ENCODE measurements at places on chromosomes 4 and X. TPM values are rescaled to one million over a fixed set of nuclear protein-coding genes. Genes with fewer than 3 reads are reported as not detected.
A peak's percentile ranks its signal among the peaks of the same experiment; 100 is the strongest.

Gene UGT2A1
- total RNA-seq, result not detected

Gene FAM47C
- total RNA-seq, result not detected

Gene KLHL15
- 7.4 TPM for total RNA-seq

Gene P2RY8
- not detected for total RNA-seq

Gene ZBTB33
- 16.5 TPM for total RNA-seq

Gene ZNF630
- 2.7 TPM for total RNA-seq

Gene GAGE2A
- not detected for total RNA-seq

Gene PCDH10
- not detected for total RNA-seq

Gene STOX2
- total RNA-seq, result 2.1 TPM

- DNase-seq, result no peak
- H3K4me3 ChIP-seq, result no peak overlapping the region
- no peaks in the 10 kb centered on the region for H3K27me3 ChIP-seq
- no peak overlapping the region for H3K27ac ChIP-seq
Measured at GRCh38 chr4:71074452-71075299, 81.2 kb downstream of the DCK start.

DNA sequence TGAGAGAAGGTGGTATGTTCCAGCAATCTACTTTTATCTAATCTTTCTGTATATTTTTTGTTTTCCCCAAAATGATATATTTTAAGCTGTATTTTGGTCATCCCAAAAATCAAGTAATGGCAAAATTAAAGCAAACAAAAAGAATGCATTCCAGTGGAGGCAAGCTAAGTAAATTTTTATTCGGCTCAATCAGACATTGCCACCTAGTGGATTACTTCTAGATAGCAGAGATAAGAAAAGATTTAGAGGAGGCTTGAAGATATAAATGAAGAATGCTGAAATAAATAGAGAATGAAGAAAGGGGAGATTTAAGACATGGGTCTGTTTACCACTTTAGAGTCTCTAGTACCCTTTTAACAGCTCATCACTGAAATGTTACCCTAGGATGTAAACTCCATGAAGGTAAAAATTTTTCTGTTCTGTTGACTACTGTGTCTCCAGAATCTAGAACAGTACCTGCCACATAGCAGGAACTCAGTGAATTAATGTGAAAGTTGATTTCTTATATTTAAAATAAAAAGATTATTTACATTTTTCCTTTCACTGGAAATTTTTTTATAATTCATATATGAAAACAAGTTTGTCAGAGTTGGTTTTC is 110.9 kb upstream of the ANK2 start:
- no peak overlapping the region for H3K27ac ChIP-seq
- H3K4me3 ChIP-seq, result no peak overlapping the region
- peak; percentile 31 for DNase-seq
- no peaks in the 10 kb centered on the region for H3K27me3 ChIP-seq
- peaks cover 10% of the 10 kb centered on the region for H3K4me1 ChIP-seq
- H3K36me3 ChIP-seq, result no peaks in the 10 kb centered on the region

DNA sequence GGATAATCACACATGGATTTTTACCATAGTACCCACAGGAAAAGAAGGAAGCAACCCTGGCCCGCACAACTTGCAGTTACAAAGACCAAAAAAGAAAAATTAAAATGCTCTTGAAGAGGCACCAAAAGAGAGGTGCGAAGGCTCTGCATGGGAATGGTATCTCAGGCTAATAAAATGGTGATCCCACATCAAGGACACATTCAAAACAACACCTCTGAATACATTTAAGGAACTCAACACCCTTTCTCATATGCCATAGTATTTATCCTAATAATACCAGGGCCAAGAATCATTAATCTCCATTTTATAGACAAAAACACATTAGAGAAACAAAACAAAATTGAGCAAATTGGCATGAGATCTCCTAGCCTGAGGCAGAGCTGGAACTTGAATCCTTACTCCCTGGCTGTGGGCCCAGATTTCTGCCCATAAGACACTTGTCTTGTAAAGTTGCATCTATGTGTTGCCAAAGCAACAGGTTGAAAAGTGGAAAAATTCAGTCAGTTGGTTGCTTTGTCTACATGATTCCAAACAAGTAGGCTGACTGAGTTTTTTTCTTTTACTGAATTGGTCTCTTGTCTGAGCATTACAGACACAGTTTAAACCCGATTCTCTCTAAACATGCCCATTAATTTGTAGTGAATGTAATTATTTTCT is 33.5 kb downstream of the GUCY2F start:
- H3K36me3 ChIP-seq, result no peaks in the 10 kb centered on the region
- no peaks in the 10 kb centered on the region for H3K4me1 ChIP-seq
- no peak overlapping the region for H3K27ac ChIP-seq
- no peaks in the 10 kb centered on the region for H3K27me3 ChIP-seq

DNA sequence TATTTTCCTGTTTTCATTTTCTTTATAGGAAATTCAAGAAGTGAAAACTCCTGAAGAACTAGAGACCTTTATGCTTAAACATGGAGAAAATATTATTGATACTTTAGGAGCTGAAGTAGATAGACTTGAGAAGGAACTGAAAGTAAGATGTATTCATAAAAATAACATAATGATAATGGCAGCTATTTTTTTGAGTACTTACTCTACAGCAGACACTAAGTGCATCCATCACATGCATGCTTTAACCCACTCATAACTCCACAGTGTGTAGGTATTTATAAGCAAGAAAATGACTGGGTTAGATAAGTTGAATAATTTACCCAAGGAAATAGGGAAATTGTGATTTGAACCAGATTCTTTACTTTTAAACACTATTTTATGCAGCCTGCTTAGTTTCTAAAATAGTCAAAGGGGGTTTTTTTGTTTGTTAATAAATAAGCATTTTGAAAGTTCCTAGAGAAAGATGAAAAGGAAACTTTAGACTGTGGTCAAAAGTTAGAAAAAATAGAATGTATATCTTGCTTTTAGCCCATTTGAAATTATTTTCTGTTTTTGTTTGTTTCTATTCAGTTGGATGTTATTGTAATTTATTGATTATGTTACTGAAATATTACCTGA is 74.2 kb downstream of the BEND4 start:
- H3K27ac ChIP-seq, result no peak overlapping the region
- no peaks in the 10 kb centered on the region for H3K36me3 ChIP-seq
- H3K4me3 ChIP-seq, result no peak overlapping the region
- H3K27me3 ChIP-seq, result no peaks in the 10 kb centered on the region
- no peaks in the 10 kb centered on the region for H3K4me1 ChIP-seq

- no peak overlapping the region for H3K4me3 ChIP-seq
- no peaks in the 10 kb centered on the region for H3K36me3 ChIP-seq
- no peak overlapping the region for H3K27ac ChIP-seq
Measured at GRCh38 chr4:13710246-13710885, 82.8 kb upstream of the BOD1L1 start.

DNA sequence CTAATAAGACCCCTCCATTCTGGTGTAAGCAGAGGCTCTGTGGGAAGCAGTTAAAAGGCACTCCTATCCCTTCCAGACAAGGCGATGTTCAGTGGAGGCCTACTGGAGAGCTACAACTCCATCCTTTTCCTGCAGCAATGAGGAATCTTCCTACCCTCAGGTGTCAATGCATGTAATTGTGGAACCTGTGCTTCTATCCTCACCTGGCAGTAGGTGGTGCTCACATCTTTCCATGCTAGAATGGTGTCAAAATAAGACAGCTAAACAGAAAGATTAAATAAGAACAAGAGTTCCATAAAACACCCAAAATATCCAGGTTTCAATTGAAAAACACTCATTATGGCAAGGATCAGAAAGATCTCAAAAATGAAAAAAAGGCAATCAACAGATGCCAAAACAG is 224.6 kb downstream of the IL15 start:
- no peak overlapping the region for H3K4me3 ChIP-seq
- no peak for DNase-seq
- no peaks in the 10 kb centered on the region for H3K4me1 ChIP-seq
- H3K27me3 ChIP-seq, result no peaks in the 10 kb centered on the region
- no peaks in the 10 kb centered on the region for H3K36me3 ChIP-seq

GRCh38 chr4:100722866-100723459 is 205.1 kb upstream of the EMCN start:
- no peak for DNase-seq
- H3K4me3 ChIP-seq, result no peak overlapping the region
- no peaks in the 10 kb centered on the region for H3K4me1 ChIP-seq
- H3K27me3 ChIP-seq, result no peaks in the 10 kb centered on the region

DNA sequence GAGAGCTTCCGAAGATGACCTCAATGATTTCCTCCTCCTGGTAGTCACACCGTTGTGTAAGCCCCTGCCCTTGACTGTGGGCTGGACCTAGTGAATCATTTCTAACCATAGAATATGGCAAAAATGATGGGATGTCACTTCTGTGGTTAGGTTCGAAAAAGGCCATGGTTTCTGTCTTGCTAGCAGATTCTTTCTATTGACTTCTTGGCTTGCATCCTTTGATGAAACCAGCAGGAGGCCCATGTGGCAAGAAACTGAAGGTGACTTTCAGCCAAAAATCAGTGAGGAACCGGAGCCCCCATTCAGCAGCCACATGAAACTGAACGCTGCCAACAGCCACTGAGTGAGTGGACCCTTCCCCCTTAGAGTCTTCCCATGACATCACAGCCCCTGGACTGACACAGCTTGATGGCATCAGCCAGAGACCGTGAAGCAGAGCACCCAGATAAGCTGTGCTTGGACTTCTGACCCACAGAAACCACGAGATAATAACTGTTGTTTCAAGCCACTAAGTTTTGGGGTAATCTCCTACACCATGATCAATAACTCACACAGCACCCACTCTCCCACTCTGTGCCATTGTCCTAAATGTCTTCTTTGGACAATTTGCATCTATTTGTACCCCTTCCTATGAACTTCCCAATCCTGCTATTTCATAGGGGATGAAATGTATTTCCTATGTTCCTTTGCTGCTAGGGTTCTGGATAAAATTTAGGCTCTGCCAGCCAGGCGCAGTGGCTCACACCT is 148.0 kb upstream of the STX18 start:
- H3K4me1 ChIP-seq, result peaks cover 19% of the 10 kb centered on the region
- H3K4me3 ChIP-seq, result no peak overlapping the region
- H3K36me3 ChIP-seq, result no peaks in the 10 kb centered on the region
- H3K27ac ChIP-seq, result no peak overlapping the region
- H3K27me3 ChIP-seq, result no peaks in the 10 kb centered on the region

GRCh38 chr4:122224348-122224747 is 72.2 kb downstream of the BLTP1 start:
- no peak overlapping the region for H3K27ac ChIP-seq
- DNase-seq, result peak; percentile 12
- H3K36me3 ChIP-seq, result no peaks in the 10 kb centered on the region

GRCh38 chrX:84737471-84737871 is 235.2 kb upstream of the HDX start:
- H3K4me3 ChIP-seq, result no peak overlapping the region
- H3K27ac ChIP-seq, result no peak overlapping the region
- no peaks in the 10 kb centered on the region for H3K27me3 ChIP-seq
- no peak for DNase-seq

DNA sequence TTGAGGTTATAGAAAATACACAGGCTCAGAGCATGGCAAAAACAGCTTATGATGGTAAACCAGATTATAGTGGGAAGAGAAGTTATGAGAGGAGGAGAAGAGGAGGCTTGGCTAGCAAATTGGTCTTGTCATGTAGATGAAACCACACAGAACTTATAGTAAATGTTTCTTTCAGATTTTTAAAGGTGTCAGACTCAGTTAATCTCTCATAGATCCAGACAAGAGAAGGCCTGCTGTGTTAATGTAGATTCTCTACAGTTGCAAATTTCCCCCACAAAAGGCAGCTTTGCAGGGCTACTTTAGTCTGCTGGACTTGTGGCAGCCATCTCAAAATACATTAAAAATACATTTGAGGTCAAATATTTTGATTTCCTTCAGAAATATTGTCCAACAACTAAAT is 1731.7 kb downstream of the ARAP2 start:
- DNase-seq, result no peak
- H3K4me1 ChIP-seq, result peaks cover 37% of the 10 kb centered on the region
- no peaks in the 10 kb centered on the region for H3K27me3 ChIP-seq
- H3K36me3 ChIP-seq, result no peaks in the 10 kb centered on the region
- no peak overlapping the region for H3K4me3 ChIP-seq

DNA sequence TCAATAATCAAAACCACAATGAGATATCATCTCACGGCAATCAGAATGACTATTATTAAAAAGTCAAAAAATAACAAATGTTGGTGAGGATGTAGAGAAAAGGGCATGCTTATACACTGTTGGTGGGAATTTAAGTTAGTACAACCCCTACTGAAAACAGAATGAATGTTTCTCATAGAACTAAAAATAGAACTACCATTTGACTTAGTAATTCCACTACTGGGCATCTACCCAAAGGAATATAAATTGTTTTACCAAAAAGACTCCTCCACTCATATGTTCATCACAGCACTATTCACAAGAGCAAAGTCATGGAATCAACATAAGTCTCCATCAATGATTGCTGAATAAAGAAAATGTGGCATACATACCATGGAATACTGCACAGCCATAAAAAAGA is 278.1 kb upstream of the ARSJ start:
- H3K4me3 ChIP-seq, result no peak overlapping the region
- H3K27me3 ChIP-seq, result no peaks in the 10 kb centered on the region
- H3K27ac ChIP-seq, result no peak overlapping the region
- H3K36me3 ChIP-seq, result no peaks in the 10 kb centered on the region

- no peaks in the 10 kb centered on the region for H3K27me3 ChIP-seq
- H3K36me3 ChIP-seq, result no peaks in the 10 kb centered on the region
Measured at GRCh38 chrX:148956352-148956751, 455.9 kb downstream of the AFF2 start.

GRCh38 chr4:948101-948935 is 16.1 kb downstream of the TMEM175 start:
- H3K27ac ChIP-seq, result no peak overlapping the region
- H3K4me1 ChIP-seq, result no peaks in the 10 kb centered on the region
- no peaks in the 10 kb centered on the region for H3K36me3 ChIP-seq
- H3K4me3 ChIP-seq, result no peak overlapping the region
- H3K27me3 ChIP-seq, result no peaks in the 10 kb centered on the region

GRCh38 chr4:37946503-37947179 is 13.6 kb upstream of the PTTG2 start:
- DNase-seq, result no peak
- no peak overlapping the region for H3K27ac ChIP-seq
- peaks cover 4% of the 10 kb centered on the region for H3K4me1 ChIP-seq
- no peak overlapping the region for H3K4me3 ChIP-seq
- no peaks in the 10 kb centered on the region for H3K36me3 ChIP-seq

GRCh38 chrX:8755813-8756212 is 23.9 kb upstream of the ANOS1 start:
- no peak overlapping the region for H3K27ac ChIP-seq
- no peaks in the 10 kb centered on the region for H3K36me3 ChIP-seq
- H3K27me3 ChIP-seq, result no peaks in the 10 kb centered on the region

- H3K4me1 ChIP-seq, result no peaks in the 10 kb centered on the region
- H3K36me3 ChIP-seq, result no peaks in the 10 kb centered on the region
- H3K4me3 ChIP-seq, result no peak overlapping the region
- DNase-seq, result no peak
- H3K27me3 ChIP-seq, result no peaks in the 10 kb centered on the region
Measured at GRCh38 chrX:31609130-31609529, 537.3 kb upstream of the FTHL17 start.

Measured in Caco-2 (cell line).